Activated CD4-positive, alpha-beta T cell treated with anti-CD3 and anti-CD28 coated beads, Interleukin-2, amount 50 U/mL, for 1 hour (primary cell): ENCODE measurements at places on chromosomes 6 and 20.

DNA sequence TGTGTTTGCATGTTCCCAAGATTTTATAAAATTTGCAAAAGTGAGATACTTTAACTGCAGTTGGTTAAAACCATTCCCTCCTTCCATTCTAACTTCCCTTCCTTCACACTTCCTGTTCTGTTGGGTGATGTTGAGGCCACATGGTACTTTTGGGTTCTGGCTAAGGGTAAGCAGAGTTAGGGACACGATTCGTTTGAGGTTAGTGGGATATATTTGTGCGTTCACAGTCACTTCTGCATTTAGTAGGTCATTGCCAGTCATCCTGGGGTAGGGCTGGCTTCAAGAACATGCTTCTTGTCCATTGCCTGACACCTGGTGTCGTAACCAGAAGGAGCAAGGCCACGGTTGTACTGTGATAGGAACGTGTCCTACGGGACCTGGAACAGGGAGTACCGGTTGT, 340.1 kb downstream of the ZFAND3 start:
- DNase-seq: no peak

GRCh38 chr6:169141671-169142537, 111.7 kb downstream of the THBS2 start:
- no peak for DNase-seq

DNA sequence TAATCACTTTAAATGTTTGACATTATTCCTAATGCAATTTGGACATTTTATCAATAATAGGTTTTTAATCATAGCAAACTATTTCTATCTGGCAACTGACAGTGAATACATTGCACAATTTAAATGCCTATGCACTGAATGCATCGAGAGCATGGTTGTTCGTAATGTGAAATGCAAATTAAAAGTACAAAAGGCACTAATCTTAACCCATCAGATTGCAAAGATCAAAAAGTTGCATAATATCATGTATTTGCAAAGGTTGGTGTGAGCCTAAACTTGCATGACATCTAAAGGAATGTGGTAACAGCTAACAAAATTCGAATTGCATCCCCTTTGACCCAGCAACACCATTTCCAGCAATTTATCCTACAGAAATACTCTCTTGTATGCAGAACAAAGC, 469.9 kb upstream of the IRAK1BP1 start:
- DNase-seq: no peak

- no peak for DNase-seq
Observed at GRCh38 chr6:90098001-90098531, 198.6 kb downstream of the BACH2 start.

DNA sequence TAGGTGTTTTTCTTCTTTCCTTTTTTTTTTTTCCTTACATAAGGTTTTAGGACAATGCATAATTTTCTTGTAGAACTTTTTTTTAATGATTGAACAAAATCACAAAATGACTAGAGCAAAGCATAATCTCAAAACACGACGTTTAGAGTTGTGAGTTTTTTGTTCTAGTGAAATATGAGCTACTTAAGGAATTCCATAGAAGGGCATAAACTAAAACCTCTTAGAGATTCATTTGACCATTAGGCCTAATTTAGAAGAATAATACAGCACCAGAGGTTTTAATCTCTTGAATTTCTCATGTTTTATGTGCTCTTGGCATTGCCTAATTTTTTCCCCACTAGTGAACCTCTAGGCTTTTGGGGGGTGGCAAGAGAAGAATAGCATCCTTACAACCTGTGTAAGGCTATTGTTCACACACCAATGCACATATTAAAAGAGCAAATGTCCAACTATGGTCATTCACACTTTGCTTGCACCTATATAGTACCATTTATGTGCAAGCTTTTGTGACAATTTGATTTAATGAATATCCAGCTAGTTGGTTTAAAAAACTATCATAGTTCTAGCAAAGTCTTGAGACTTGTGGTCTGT, 44.6 kb downstream of the HMGN3 start:
- no peak for DNase-seq

DNA sequence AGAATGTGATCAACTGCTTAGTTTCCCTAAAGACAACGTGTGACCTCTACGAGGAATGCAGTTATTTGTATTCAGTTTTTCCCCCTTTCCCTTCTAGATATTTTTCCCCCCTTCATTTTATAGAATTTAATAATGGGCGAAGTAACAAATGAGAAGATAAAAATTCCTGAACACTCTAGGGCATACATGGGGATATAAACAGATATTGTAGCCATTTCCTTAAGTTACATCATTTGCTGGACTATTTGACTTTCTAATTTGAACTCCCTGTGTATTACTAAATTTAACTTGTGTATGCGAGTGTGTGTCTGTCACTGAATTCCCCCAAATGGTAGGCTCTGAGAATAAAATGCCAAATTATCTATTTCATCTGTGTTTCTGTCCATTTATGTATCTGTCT, 99.0 kb upstream of the ZFP64 start:
- DNase-seq: no peak

DNA sequence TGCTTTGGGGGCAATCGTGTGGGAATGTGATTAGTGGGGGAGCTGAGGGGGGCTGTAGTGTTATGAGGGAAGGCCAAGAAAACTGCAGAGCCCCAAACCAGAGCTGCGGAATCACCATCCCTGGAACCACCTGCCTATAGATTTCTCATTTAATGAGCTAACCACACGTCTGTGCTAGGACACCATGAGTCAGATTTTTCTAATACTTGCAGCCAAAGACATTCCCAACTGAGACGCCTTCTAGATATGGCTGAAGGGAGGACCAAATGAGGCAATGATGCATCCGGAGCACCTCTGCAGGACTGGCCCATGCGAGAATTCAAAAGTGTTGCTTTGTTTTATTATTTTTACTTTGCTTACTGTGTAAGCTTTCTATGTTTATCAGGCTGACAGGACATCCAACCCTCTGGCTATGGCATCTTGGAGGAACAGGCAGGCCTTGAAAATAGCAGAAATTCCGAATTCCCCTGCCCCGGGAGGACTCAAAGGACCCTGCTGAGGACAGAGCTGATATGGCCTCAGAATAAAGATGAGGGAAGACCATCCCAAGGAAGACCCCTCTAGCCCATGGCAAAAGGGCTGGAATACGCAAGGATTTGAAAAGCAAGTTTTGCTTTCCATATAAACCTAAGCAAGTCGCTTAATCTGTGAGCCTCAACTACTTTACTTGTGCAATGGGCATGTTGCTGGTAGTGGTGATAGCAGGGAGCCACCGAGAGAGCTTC, 3.1 kb upstream of the PTGIS start:
- no peak for DNase-seq

- DNase-seq: no peak
Observed at GRCh38 chr20:47993817-47994216, 208.5 kb upstream of the SULF2 start.

DNA sequence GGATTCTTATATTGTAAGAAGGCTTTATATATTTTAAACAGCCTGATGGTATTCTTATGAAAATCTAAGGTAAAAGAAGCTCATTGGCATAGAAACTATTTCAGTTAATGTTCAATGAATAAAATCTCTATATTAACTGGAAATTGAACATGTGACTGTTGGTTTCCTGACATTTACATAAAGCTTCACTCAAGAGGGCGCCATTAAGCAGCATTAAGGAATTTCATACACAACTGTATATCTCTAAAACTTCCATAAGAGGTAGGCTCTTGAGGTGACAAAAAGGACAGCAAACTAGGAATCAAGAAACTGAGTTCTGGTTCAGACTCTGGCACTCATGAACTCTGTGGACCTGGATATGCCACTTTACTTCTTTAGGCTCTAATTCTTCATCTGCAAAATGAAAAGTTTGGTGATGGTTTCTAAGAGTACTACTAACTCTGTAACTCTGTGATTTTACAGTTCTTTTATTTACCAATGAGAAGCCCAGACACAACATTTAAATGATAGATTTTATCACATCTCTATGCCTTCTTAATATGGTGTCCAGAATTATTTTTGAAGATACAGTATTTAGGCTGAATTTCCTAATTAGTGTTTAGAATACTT, 147.5 kb downstream of the FLRT3 start:
- no peak for DNase-seq

- DNase-seq: no peak
Observed at GRCh38 chr6:112947507-112947906, 600.4 kb downstream of the RFPL4B start.

DNA sequence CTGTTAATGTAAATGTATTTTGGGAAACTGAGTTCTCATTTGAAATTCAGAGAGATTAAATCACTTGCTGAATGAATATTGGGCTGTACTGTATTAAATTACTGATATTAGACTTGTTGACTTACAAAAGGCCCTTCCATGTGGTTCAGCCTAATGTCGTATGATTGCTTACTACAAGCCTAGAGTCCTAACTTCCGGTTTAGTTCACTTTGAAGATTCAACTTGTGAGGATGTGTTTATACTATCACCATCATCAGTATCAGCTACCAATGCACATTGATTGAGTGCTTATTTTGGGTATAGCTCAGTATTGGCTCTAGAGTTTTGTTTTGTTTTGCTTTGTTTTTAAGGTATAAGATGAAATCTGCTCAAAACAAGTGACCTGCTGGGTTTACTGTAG, 48.3 kb downstream of the FAM217A start:
- no peak for DNase-seq

- DNase-seq: no peak
Observed at GRCh38 chr6:8100159-8100854, 2.0 kb downstream of the EEF1E1 start.

GRCh38 chr20:6767536-6768227, at the start of gene BMP2:
BMP2 (plus strand) TSS chr20:6767686; CDS start chr20:6770127, 2,441 bp downstream.
- DNase-seq: no peak

DNA sequence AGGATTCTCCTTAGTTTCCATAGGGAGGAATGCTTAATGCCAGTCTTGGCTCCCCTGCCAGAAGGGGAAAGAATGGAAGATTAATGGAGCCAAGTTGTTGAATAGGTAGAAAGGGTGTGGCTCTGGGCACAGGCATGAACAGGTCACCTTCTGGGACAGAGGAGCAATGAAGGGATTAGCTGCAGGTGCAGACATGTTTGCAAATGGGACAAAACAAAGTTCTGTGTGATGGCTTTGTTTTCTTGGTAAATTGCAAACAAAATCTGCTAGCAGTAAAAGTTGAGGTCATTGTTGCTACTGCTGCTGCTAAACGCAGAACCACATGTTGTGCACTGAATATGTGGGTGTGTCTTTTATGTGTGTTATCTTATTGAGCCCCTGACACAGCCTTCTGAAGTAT, 93.3 kb downstream of the PERP start:
- DNase-seq: no peak

DNA sequence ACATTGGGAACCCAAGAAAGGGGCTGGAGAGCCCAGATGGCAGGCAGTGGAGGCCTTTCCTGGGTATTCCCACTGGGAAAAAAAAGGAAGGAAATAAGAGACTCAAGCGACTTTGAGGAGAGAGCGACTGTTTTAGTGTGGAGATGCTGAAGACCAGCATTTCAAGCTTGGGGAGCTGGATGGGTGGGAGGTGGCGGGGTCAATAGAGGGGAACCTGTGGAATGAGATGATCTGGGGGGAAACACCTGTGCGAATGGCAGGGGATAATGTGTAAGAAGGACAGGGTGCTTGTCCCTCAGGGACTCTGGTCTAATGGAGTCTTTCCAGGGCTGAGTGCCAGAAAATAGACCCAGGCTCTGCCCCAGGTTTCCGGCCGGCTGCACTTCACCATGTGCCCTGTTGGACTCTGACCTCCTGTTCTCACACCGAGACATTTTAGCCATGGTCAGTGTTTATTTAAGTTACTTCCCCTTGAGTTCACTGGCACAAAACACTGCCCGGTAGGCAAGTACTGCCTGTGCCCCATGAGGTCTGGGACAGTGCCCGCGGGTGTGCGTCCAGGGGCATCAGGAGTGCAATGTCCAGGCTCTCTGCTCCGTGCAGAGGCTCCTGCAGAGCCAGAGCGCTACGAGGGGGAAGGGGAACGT, 50.4 kb upstream of the NKX2-2 start:
- DNase-seq: no peak

GRCh38 chr20:47350181-47350550, 6.3 kb downstream of the ZMYND8 start:
- DNase-seq: no peak

GRCh38 chr6:162123797-162124196, 603.8 kb downstream of the PRKN start:
- DNase-seq: no peak

DNA sequence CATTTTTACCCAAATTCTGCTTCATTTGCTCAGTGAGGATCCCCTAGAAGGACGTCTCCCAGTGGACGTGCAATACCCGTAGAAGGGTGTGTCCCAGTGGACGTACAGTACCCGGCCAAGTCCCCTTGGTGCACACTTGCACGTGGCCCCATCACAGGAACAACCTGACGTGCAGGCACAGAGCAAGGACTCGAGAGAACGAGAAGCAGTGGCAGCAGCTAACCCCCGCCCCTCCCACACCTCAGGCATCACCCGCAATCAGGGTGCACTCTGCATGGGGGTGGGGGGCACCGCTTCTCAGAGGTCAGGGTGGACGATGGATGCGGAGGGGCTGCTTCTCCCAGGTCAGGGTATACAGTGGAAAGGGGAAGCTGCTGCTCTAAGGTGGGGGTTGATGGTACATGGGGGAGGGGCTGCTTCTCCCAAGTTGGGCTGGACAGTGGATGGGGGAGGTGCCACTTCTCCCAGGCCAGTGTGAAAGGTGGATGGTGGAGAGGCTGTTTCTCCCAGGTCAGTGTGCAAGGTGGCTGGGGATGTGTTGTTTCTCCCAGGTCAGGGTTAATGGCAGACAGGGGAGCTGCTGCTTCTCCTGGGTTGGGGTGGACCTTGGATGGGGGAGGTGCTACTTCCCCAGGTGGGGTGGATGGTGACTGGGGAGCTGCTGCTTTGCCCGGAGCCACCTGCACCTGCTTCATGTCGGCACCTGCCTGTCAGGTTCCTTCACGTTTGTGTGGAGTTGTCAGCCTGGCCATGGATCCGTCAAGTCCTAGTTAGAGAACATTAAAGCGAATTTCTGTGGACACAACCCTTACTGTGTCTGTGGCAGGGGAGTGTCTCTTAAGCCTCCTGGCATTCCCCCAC, 1.0 kb upstream of the THBS2 start:
- DNase-seq: no peak

DNA sequence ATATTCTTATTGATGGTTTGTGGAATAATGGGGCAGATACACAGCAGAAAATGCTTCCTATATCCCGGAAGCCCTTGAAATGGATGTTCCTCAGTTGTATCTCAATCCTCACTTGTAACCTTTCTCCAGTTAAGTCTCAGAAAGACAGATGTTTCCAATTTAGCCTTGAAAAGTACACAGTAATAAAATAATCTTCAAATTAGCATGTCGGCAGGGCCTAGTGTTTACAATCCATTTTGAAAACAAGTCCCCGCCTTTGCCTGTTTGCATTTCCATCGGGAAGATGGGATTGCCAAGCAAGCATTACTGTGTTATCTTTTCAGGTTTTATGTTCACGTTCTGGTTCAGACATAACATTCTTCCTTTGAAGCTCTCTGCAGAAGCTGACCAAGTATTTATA, 41.5 kb downstream of the SNRNP48 start:
- no peak for DNase-seq
